Astrocyte (in vitro differentiated cells and primary cell): ENCODE measurements at places on chromosomes 7 and 10. TPM values are rescaled to one million over a fixed set of nuclear protein-coding genes. Genes with fewer than 3 reads are reported as not detected.

CNOT4 gene
- total RNA-seq = 22.1 and 24.9 TPM in 2 replicates

GRCh38 chr7:1848013-1848640 lies 178.1 kb downstream of the ELFN1 start:
- no peak overlapping the region for H3K4me3 ChIP-seq
- H3K4me1 ChIP-seq = peaks cover 3% of the 10 kb centered on the region
- no peaks in the 10 kb centered on the region for H3K27me3 ChIP-seq
- no peak overlapping the region for H3K27ac ChIP-seq
- H3K36me3 ChIP-seq = no peaks in the 10 kb centered on the region

- DNase-seq = peak; percentile 39
- peaks cover 17% of the 10 kb centered on the region for H3K4me1 ChIP-seq
- H3K36me3 ChIP-seq = no peaks in the 10 kb centered on the region
- peak overlapping the region; percentile 74 for H3K4me3 ChIP-seq
These were observed 498 bp downstream of the RHOBTB1 start for GRCh38 chr10:60943316-60944057.

ICA1 gene
- 4.9 and 8.0 TPM in 2 replicates for total RNA-seq

GRCh38 chr10:42111076-42111475 lies 527.3 kb downstream of the ZNF33B start:
- H3K4me1 ChIP-seq = no peaks in the 10 kb centered on the region
- no peak for DNase-seq
- no peak overlapping the region for H3K4me3 ChIP-seq
- H3K36me3 ChIP-seq = no peaks in the 10 kb centered on the region

- H3K27ac ChIP-seq = no peak overlapping the region
- H3K4me3 ChIP-seq = no peak overlapping the region
- no peaks in the 10 kb centered on the region for H3K27me3 ChIP-seq
- no peaks in the 10 kb centered on the region for H3K36me3 ChIP-seq
- DNase-seq = peak; percentile 36
These were observed 216.9 kb upstream of the FERD3L start for GRCh38 chr7:19362099-19362498.

GRCh38 chr7:101912716-101913110 lies 95.3 kb downstream of the CUX1 start:
- H3K27me3 ChIP-seq = no peaks in the 10 kb centered on the region
- peaks cover 5% of the 10 kb centered on the region for H3K36me3 ChIP-seq
- no peak for DNase-seq
- no peaks in the 10 kb centered on the region for H3K4me1 ChIP-seq

PDSS1 gene
- total RNA-seq = 7.1 and 9.6 TPM in 2 replicates

- DNase-seq = no peak
- H3K4me1 ChIP-seq = no peaks in the 10 kb centered on the region
- no peaks in the 10 kb centered on the region for H3K27me3 ChIP-seq
These were observed 16.1 kb upstream of the DMBT1 start for GRCh38 chr10:122544493-122544892.

DNA sequence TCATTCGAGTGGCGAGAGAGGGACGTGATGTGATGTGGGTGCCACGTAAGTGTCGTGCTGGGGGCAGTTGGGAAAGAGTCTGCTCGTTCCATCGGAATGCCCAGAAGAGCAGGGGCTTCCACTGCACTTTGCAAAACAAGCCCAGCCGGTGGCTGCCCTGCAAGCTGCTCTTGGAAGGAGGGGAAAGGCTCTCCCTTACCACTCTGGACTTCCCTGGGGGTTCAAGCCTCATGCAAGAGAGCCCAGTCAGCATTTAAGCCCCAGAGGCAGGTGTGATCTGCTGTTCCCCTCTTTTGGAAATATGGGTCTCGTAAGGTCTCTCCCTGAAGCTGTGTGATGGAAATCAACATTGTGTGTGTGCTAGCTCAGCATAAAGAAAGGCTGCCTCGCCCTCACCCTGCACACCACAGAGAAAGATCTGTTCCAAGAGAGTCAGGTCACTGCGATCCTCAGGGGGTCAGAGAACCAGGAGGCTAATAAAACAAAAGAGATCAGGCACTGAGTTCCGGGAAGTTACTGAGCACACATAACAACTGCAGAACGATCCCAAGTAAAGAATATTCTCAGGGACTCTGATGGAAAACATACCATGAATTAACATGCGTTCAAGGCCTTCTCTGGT lies 212.5 kb downstream of the ADAM12 start:
- peaks cover 4% of the 10 kb centered on the region for H3K36me3 ChIP-seq
- H3K4me1 ChIP-seq = peaks cover 32% of the 10 kb centered on the region
- no peaks in the 10 kb centered on the region for H3K27me3 ChIP-seq
- peak overlapping the region; percentile 45 for H3K27ac ChIP-seq
- no peak overlapping the region for H3K4me3 ChIP-seq

- peaks cover 19% of the 10 kb centered on the region for H3K27me3 ChIP-seq
- no peak for DNase-seq
- H3K27ac ChIP-seq = no peak overlapping the region
- no peak overlapping the region for H3K4me3 ChIP-seq
- no peaks in the 10 kb centered on the region for H3K4me1 ChIP-seq
These were observed 36.3 kb upstream of the GOT1 start for GRCh38 chr10:99466632-99467223.

DNA sequence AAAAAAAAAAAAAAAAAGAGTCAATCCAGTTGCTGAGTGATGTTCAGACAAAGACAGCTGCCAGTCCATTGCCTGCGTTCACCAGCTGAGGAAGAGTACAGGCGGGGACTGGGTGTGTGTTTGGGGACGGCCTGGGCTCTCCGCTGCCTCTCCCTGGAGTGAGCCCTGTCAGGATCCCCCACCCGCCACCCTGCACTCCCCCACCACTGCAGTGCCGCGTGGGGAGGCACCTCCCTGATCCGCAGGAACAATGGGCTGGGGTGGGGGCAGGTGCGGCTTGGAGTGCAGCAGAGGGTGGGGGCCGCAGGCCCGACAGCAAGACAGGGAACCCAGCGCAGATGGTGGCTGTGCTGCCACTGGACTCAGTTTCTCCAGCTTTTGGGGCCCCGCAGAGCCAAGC lies 1.4 kb downstream of the HSPA12A start:
- peaks cover 2% of the 10 kb centered on the region for H3K27me3 ChIP-seq
- H3K36me3 ChIP-seq = no peaks in the 10 kb centered on the region
- peak overlapping the region; percentile 63 for H3K4me3 ChIP-seq
- no peak for DNase-seq
- peaks cover 7% of the 10 kb centered on the region for H3K4me1 ChIP-seq

GRCh38 chr7:42055171-42055570 lies 181.8 kb downstream of the GLI3 start:
- no peaks in the 10 kb centered on the region for H3K4me1 ChIP-seq
- H3K27ac ChIP-seq = no peak overlapping the region
- peak; percentile 64 for DNase-seq
- no peaks in the 10 kb centered on the region for H3K36me3 ChIP-seq
- H3K27me3 ChIP-seq = no peaks in the 10 kb centered on the region

- H3K27me3 ChIP-seq = no peaks in the 10 kb centered on the region
- no peak overlapping the region for H3K4me3 ChIP-seq
- H3K4me1 ChIP-seq = no peaks in the 10 kb centered on the region
- DNase-seq = no peak
- peaks cover 5% of the 10 kb centered on the region for H3K36me3 ChIP-seq
These were observed 192.2 kb downstream of the SEMA3A start for GRCh38 chr7:84002348-84002747.
